ENCODE measurements at places on chromosomes 12 and 14. TPM values are rescaled to one million over a fixed set of nuclear protein-coding genes. Genes with fewer than 3 reads are reported as not detected.

The IL23A gene
- 1.8 TPM for total RNA-seq

- no peak for DNase-seq
These were observed 126.1 kb upstream of the TSPAN8 start for GRCh38 chr12:71283883-71284282.

DNA sequence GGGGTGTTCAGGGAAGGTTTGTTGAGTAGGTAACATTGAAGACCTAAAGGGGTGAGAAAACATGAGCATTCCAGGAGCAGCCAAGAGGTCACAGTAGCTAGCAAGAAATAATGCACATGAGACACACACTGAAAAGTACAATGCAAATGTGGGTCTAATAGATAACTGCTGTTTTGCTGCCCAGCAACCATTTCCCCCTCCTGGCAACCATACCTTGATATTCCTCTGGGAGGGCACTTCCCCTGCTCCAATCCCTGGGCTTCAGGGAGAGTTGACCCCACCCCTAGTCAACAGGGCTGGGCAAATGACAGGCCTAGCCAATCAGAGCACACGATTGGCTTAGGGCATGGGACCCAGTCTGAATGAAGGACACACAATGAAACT lies 8.5 kb upstream of the ACTN1 start:
- DNase-seq: no peak

- peak; percentile 43 for DNase-seq
These were observed 104.9 kb downstream of the ZC3H14 start for GRCh38 chr14:88667555-88668273.
